Left renal pelvis (tissue), 4 donors: ENCODE measurements at places on chromosomes 3 and 15. TPM values are rescaled to one million over a fixed set of nuclear protein-coding genes. Genes with fewer than 3 reads are reported as not detected.

DNA sequence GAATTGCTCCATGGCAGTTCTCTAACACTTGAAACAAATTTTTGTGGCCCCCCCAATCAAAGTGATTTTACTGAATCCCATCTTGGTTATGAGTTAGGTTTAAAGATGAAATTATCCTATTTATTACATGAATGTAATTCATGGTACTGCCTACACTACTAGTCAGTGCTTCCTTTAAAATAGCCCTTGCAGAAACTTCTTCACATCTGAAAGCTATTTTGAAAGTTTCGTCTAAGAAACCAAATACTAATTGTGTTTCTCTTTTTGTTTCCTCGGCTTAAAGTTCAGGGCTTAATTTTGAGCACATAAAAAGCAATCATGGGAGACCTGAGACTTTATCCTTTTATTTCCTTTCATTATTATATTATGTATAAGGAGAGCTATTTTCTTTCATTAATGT lies 72.1 kb downstream of the PLOD2 start:
- no peak for DNase-seq

DNA sequence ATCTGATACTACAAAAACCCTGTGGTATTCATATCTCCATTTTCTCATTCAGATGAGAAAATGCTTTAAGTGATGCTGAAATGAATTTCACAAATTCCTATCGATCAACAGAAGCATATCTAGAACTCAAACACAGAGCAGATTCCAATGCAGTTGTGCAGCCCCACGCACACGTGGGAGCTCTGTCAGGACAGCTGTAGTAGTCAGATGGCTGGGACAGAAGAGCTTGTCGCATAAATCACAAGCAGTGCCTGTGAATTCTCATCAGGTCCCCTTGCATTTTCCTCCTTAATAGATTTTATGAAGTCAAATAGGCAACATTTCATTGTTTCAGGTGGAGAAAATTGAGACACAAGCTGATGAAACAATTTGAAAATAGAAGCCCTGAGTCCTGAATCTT lies 792.3 kb downstream of the AGBL1 start:
- no peak for DNase-seq

DNA sequence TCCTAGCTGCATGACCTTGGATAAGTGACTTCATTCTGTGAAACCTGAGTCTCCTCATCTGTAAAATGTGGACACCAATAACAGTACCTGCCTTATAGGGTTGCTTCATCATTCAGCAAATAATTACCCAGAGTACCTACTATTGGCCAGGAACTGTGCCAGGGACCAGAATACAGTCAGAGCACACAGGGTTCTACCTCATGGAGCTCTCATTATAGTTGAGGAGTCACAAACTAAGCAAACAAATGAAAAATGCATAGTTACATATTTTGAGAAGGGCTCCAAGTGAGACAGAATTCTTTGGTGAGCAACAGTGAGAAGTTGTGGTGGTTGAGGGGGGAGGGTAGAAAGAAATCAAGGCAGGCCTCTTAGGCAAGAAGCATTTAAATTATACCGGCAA lies 308.6 kb upstream of the WNT5A start:
- no peak for DNase-seq

DNA sequence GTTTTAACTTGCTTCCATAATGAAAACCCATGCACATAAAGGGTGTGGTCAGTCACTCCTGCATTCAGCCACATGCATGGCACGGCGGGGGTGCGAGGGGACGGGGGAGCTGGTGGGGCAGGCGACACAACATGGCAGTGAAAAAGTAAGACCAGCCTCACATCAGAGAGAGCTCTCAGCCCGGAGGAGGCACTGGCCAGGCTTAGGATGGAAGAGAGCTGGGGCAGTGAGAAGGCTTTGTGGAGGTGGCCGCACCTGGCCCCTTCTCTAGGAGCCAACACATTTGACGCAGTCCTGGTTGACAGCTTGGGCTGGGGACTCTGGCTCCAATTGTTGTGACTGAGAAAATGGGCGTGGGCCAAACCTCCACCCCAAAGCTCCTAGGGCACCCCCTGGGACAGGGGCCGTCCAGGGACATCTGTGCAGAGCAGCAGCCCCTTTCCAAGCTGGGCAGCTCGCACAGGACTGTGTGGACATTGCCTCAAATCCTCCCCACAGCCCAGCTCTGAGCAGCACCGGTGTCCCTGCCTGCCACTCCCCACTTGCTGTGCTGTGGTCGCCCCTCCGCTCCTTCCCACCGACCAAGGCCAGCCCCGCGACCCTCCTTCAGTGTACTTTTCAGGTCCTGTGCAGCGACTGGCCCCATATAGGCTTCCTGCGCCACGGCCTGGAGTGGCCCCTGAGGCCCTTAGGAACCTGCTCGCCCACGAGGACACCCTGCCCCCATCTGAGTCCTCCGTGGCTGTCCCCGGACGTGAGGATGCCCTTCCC lies 126.0 kb upstream of the IQSEC1 start:
- no peak for DNase-seq

GRCh38 chr3:144437989-144438388 lies 466.4 kb downstream of the DIPK2A start:
- DNase-seq = no peak

GRCh38 chr3:122365073-122365472 lies 18.0 kb downstream of the MIX23 start:
- DNase-seq = no peak

DNA sequence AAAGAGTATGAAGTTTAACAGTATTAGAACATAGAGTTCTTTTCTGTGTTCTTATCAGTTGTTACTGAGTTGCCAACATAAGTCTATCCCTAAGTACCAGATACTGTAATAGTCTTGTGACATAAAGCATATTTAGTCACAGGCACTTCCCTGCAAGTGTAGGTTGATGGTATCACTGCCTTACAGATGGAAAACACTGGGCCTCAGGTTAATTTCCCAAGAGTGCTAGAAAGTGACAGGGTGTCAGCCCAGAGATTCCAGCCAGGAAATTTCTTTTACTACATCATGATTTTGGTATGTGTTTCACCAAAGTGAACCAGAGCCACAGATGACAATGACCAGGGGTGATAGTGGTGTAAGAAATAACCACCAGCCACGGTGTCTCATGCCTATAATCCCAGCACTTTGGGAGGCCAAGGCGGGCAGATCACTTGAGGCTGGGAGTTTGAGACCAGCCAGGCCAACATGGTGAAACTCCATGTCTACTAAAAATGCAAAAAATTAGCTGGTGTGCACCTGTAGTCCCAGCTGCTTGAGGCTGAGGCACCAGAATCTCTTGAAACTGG lies 3.2 kb downstream of the EIF1B start:
- no peak for DNase-seq

The RTP1 gene
- not detected for polyA plus RNA-seq

The TMC3 gene
- polyA plus RNA-seq = 0.21 TPM
